Myocyte (in vitro differentiated cells): ENCODE measurements at places on chromosomes 3 and 15. TPM values are rescaled to one million over a fixed set of nuclear protein-coding genes. Genes with fewer than 3 reads are reported as not detected.

The IL12A gene
- total RNA-seq: 0.96 and 1.9 TPM in 2 replicates

DNA sequence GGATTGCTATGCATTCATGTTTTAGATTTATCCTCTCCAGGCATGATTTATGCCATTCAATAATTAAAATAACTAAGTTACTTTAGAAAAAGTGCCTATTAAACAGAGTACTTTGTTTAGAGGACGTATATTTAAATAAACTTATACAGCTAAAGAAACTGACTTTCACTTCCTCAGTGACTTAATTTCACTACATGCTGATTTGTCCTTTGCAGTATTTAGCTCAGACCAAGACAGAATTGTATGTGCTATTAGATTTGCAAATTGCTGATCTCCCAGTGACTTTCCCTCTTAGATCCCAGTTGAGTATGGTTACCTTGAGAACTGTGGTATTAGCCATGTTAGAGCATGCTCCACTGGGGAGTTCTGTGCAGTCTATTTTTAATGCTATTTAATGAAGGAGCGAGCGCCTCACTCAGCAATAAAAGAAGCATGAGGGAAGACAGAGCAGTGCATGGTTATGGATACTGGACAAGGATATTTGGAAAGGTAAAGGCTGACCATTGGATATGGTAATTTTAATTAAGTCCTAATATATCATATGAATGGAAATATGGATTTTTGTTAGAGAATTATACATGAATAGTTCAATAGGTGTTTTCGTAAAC, 2.7 kb downstream of the ARPP21 start:
- peak; percentile 68 for DNase-seq

DNA sequence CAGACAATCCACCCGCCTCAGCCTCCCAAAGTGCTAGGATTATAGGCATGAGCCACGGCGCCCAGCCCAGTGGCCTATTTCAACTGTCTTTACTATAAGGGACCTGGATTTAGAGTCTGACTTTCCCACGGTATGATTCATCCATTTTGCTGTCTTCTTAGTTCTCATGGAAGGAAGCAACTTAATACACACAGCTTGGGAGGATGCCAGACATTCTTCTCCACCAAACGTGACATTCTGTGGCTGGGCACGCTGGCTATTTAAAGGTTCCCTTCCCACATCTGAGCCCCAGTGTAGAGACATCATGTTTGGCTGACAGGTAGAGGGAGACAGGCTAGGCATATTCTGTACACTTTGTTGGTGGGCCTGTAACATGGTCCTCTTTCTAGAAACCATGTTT, 26.2 kb downstream of the FAM43A start:
- DNase-seq: peak; percentile 100

DNA sequence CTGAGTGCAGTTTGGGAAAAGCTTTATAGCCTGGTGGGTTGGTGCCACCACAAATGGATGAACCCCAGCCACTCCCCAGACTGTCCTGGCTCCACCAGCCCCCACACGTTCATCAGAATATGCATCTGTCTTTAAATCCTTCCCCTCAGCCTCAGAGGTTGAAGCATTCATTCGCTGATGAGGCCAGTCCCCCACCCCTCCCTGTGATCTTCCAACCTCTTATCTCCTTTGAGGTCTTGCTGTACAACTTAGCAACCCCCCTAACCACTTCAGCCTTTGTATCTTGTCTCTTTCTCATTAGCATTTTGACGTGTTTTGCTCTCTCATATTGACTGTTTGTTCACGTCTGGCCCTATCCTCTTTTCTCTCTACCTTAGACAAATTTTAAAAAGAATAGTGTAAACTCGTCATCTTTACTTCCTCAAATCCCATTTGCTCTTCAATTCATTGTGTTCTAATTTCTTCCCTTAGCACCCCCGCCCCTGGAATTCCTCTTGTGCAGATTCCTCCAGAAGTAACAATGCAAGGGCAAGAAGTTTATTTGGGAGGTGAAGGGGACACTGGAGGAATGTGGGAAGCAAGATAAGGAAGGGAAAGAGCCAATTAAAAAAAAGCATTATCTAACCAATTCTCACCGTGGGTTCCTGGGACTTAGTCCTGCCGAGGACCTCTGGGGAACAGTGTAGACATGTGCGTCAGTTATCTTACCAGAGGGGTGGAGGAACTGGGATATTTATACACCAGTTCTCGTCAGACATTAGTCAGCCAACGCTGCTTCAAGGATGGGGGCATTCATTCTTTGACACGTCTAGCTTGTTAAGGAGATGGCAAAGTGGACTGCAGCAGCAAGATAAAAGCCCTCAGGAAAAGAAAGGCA, 38.6 kb downstream of the MOBP start:
- no peak for DNase-seq

- no peak for DNase-seq
Observed at GRCh38 chr3:58010562-58010961, 2.3 kb downstream of the FLNB start.

GRCh38 chr3:58560771-58561311, 16.4 kb downstream of the FAM107A start:
- DNase-seq: peak; percentile 71

The COL6A6 gene
- total RNA-seq: 0.10 and 0.13 TPM in 2 replicates

- no peak for DNase-seq
Observed at GRCh38 chr3:196643201-196643749, 3.8 kb downstream of the NRROS start.

DNA sequence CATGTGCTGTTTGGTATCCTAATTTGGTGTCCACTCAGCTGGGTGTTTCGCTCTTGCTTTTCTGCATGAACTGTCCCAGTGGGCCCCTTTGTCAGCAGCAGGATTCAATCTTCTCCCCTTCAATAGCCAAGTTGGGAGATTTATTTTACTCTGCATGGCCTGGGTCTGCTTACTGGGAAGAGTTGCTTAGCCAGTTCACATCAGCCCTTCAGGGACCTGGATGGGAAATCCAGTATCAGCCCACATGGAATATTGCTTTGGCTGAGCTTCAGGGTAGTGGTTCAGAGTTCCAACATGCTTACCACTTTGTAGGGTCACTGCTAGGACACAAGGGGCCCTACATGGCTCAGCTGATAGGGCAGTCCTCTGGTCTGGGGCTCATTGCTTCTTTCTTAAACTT, 93.0 kb upstream of the BOC start:
- no peak for DNase-seq

GRCh38 chr15:31471731-31472430, 145.2 kb downstream of the KLF13 start:
- DNase-seq: peak; percentile 72

- peak; percentile 44 for DNase-seq
Observed at GRCh38 chr3:185813691-185814215, 11.1 kb downstream of the IGF2BP2 start.

The CLRN1 gene
- not detected in 2 replicates for total RNA-seq

GRCh38 chr3:157420606-157421130, 16.0 kb upstream of the PTX3 start:
- no peak for DNase-seq

DNA sequence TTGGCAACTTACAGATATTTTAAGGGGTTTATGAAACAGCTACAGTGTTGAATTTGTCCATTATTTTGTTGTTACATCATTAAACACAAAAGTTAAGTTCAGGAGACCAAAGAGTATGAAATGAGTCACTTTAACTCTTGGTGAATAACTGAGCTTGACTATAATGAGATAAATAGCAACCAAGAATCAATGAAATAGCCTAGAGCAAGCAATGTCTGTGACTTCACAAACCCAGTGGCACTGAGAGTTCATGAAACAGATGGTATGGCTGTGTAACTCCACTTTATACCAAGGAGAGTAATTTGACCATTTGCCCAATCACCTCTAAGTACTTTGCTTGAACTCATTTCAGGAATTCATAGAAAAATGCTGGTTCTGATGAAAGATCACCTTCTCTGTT, 169.6 kb upstream of the GADL1 start:
- DNase-seq: no peak

DNA sequence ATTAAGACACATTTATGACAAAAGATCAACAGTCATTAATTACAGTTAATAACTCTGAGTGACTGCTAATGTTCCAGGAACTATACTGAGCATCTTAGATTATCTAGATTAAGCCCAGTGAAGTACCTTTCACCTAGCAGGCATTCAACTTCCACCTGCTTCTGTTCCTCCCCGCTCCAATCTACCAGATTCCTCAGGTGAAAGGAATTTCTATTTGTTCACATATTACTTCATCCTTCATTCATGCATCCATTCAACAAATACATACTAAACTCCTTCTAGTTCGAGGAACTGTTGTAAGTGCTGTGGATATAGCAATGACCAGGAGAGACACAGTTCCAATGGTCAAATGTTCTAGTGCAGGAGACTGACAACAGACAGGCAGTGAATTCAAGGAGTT, 139.3 kb downstream of the FILIP1L start:
- DNase-seq: no peak

GRCh38 chr3:127822682-127823425, 539 bp upstream of the MGLL start:
- DNase-seq: peak; percentile 53

The ADAMTS9 gene
- total RNA-seq: 1.0 and 5.1 TPM in 2 replicates

- DNase-seq: peak; percentile 76
Observed at GRCh38 chr3:126982471-126983175, at the start of gene PLXNA1. Gene PLXNA1 (plus strand): TSS chr3:126983115. CDS start chr3:126988594, 5,479 bp downstream.

The PLA2G4D gene
- not detected in 2 replicates for total RNA-seq

DNA sequence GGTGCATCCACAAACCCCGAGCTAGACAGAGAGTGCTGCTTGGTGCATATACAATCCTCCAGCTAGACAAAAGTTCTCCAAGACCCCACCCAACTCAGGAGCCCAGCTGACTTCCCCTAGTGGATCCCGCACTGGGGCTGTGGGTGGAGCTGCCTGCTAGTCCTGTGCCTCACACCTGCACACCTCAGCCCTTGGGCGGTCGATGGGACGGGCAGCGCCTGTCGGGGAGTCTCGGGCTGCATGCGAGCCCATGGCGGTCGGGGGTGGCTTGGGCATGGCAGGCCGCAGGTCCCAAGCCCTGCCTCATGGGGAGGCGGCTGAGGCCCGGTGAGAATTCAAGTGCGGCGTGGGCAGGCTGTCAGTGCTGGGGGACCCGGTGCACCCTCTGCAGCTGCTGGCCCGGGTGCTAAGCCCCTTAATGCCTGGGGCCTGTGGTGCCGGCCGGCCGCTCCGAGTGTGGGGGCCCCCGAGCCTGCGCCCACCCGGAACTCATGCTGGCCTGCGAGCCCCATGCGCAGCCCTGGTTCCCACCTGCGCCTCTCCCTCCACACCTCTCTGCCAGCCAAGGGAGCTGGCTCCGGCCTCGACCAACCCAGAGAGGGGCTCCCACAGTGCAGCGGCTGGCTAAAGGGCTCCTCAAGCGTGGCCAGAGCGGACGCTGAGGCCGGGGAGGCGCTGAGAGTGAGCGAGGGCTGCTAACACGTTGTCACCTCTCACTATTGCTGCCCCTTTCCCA, 31.0 kb downstream of the ZNF589 start:
- no peak for DNase-seq

DNA sequence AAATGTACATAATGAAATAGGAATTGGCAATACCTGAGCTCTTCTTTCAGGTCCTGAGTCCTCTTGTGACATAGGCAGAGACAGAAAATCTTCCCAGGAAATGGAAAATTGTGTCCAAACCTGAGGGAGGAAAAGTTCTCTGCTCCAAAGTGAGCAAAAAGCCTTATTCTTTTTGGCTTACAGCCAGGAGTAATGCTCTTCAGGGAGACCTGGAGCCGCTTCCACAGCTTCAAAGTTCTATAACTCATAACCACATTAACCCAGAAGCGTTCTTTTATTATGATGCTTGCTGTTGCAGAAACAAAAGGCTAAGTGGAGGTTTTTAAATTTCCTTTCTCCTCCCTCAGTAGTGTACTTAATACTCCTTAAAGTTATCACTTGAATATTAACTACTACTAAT, 633 bp downstream of the IGSF10 start:
- DNase-seq: no peak

- DNase-seq: no peak
Observed at GRCh38 chr3:127273206-127273605, 14.6 kb downstream of the PRR20G start.

DNA sequence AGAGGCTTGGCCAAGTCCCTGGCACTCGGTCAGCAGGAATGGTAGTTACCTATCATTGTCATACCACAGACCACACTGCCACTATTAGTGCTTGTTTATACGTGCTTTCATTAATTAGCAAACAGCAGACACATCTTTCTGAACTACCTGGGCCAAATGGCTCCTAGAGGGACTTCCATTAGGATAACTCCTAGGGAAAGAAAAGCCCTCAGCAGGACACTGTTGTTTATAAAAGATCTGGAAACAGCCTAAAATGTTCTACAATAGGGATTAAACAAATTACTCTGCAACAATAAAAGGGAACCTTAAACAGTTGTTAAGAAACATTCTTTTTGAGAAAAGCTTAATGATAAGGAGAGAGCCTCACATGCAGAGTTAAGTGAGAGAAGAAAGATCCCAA, 38.5 kb downstream of the ARHGEF3 start:
- no peak for DNase-seq

DNA sequence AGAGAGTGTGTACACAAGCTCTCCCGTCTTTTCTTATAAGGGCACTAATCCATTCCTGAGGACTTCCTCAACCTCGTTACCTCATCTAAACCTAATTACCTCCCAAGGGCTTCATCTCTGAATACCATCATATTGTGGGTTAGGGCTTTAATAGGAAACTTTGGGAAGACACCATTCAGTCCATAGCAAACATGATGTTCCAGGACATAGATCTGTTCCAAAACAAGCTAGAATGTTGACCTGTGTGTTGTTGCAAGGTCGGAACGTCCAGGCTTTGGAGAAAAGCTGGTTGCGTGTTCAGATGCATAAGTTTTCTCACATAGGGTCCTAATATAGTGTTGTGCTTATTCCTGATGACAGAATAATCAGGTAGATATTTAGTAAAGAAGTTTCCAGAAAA, 9.7 kb upstream of the TMEM87A start:
- DNase-seq: no peak

GRCh38 chr3:16290007-16290826, 25.2 kb downstream of the OXNAD1 start:
- peak; percentile 66 for DNase-seq

GRCh38 chr3:133401374-133402135, 1.7 kb downstream of the BFSP2 start:
- DNase-seq: peak; percentile 35

DNA sequence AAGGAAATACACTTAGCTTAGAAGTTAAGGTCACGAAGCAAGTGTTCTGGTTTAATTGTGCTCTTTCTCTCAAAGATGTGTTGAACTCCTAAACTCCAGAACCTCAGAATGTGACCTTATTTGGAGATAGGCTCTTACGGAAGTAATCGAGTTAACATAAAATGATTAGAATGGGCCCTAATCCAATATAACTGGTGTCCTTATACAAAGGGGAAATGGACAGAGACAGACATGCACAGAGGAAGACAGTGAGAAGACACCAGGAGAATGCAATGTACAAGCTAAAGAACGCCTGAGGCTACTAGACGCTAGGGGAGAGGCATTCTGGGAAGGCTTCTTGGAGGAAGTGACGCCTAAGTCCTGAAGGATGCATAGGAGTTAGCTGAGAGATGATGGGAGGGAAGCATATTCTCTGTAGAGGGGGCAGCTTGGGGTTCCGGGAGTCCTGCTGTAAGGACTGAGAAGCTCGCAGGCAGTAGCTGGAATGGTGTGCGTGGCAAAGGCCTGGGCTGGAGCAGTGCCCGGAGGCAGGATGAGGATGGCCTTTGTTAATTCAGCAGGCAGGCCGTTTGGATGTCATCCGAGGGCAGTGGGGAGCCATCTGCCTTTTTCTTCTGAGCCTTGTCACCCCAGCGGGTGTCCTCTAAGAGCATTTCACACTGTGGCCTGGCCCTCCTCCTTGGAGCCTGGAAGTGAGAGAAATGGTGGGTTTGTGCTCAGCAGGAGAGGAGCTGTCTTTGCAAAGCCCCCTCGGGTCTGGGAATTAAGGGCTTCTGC, 513.4 kb downstream of the SHQ1 start:
- no peak for DNase-seq
